Caco-2 (cell line): ENCODE measurements at places on chromosomes 11 and 22. TPM values are rescaled to one million over a fixed set of nuclear protein-coding genes. Genes with fewer than 3 reads are reported as not detected.

DNA sequence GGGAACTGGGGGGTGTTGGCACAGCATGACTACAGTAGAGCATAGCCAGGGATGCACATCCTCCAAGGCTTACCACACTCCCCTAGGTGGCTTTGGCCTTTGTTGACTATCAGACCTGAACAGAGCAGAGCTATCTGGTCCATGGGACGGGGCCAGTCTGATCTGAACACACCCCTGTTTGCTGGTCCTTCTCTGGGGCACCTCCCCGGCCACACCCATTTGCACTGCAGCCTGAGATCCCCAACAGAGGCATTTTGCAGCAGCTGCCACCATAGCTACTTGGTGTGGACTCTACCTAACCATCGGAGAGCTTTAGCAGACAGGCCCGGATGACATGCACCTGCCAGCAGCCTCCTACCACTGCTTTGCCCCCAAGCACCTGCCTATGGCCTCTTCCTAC is 75.8 kb upstream of the NOX4 start:
- no peak for DNase-seq
- H3K4me1 ChIP-seq, result no peaks in the 10 kb centered on the region
- no peaks in the 10 kb centered on the region for H3K27me3 ChIP-seq

- no peaks in the 10 kb centered on the region for H3K36me3 ChIP-seq
- H3K27me3 ChIP-seq, result no peaks in the 10 kb centered on the region
- H3K4me1 ChIP-seq, result no peaks in the 10 kb centered on the region
- DNase-seq, result peak; percentile 76
- H3K27ac ChIP-seq, result peak within 1 kb of the TSS; percentile 63
- peak within 1 kb of the TSS; percentile 84 for H3K4me3 ChIP-seq
Measured at GRCh38 chr22:25564320-25564978, at the start of gene GRK3. GRK3 (plus strand) TSS chr22:25564675; CDS start chr22:25565041, 366 bp downstream.

DNA sequence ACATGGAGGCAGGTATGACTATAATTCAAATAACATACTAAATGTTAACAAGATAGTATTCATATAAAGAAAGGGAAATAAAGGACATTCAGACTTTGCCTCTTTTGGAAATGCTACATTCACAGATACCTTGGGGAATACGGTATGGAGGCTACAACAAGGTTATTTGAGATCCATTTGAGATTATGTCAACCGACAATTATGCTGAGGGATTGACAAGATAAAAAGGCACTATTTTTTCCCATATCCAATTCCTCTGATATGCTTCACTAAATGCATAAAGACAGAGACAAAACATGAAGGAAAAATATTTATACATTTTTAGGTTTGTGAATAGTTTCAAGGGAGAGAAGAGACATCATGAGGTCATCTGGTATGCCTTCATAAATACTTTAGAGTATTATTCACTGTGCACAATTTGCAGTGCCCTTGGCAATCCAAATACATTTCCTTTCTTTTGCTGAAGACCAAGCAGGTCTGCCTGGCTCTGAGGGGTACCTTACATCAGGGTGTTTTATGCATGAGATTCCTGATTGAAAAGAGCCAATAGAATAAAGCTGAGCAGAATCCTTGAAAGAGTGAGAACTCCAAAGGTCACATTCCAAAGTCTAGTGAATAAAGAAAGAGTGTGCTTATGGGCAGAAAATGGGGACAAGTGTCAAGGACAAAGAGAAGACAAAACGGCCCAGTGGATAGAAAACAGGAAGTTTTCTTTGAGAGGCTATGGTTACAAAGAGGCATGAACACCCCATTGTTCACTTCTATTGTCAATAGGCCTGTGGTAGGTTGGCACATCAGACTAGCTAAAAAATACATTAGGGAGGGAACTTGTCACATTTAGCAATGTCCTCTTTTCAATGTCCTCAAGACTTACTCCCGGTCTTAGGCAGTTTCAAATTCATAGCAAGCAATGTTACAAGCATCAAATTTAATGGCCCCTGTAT is 455.8 kb downstream of the LRRC4C start:
- no peak overlapping the region for H3K4me3 ChIP-seq
- H3K27ac ChIP-seq, result no peak overlapping the region
- no peaks in the 10 kb centered on the region for H3K4me1 ChIP-seq
- no peaks in the 10 kb centered on the region for H3K27me3 ChIP-seq

- H3K4me3 ChIP-seq, result no peak overlapping the region
- no peaks in the 10 kb centered on the region for H3K36me3 ChIP-seq
- H3K4me1 ChIP-seq, result 0 out of 2 replicates have a peak, but pooled peaks cover 6% of the 10 kb centered on the region
- no peak overlapping the region for H3K27ac ChIP-seq
- H3K27me3 ChIP-seq, result no peaks in the 10 kb centered on the region
- peak; percentile 70 for DNase-seq
Measured at GRCh38 chr22:37777122-37777687, 30.5 kb upstream of the GCAT start.

Gene CFL1
- 960 and 1,056 TPM in 2 replicates for total RNA-seq

GRCh38 chr11:10388101-10388500 is 67.0 kb upstream of the AMPD3 start:
- DNase-seq, result peak; percentile 65
- peaks cover 66% of the 10 kb centered on the region for H3K4me1 ChIP-seq
- H3K36me3 ChIP-seq, result no peaks in the 10 kb centered on the region
- no peaks in the 10 kb centered on the region for H3K27me3 ChIP-seq
- no peak overlapping the region for H3K4me3 ChIP-seq
- peak overlapping the region; percentile 71 for H3K27ac ChIP-seq

DNA sequence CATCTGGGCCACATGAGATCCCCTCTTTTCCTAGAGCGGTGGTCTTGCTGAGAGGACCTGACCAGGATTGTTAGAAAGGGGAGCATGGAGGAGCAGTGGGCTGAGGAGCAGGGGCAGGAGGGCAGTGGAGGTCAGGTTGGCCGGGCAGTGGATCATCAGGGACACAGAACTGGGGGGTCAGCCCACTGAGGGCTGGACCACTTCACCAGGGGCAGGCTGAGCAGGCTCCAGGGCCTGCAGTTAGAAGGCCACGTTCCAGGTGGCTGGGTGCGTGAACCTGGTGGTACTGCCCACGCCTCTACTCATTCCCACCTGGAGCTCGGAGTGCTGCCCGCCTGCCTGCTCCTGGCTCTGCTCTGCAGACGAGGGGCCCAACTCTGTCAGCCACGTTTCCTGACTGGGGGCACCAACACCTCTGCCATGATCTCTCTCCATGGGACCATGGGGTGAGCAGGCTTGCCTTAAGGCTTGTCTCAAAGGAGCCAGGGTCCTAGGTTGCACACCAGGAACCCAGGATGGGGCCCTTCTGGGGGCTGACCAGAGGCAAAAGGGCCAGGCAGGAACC is 9.7 kb downstream of the MRGPRF start:
- H3K27me3 ChIP-seq, result no peaks in the 10 kb centered on the region
- peaks cover 19% of the 10 kb centered on the region for H3K4me1 ChIP-seq
- no peak overlapping the region for H3K27ac ChIP-seq
- H3K4me3 ChIP-seq, result no peak overlapping the region

Gene BTBD18
- not detected in 2 replicates for total RNA-seq

Gene LGR4
- total RNA-seq, result 34.7 and 37.1 TPM in 2 replicates

Gene VSIG2
- 0.28 TPM in 1 of 2 replicates, not detected in the other for total RNA-seq

DNA sequence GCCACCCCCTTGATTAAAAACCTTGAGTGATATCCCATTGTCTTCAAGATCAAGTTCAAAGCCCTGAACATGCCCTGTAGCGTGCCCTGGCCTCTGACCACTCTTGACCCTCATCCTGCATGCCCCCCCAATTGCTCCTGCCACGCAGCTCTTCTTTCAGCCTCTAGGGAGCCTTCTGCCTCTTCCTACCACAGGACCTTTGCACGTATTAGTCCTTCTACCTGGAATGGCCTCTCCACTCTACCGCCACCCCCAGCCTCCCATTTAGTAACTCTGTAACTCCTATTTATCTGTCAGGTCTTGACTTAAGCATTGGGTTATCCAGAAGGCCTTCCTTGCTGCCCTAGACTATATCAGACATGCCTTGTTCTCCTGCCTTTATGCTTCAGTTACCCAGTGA is 203.6 kb downstream of the TRIM29 start:
- no peak overlapping the region for H3K4me3 ChIP-seq
- no peaks in the 10 kb centered on the region for H3K4me1 ChIP-seq
- no peak for DNase-seq
- no peaks in the 10 kb centered on the region for H3K36me3 ChIP-seq
- H3K27me3 ChIP-seq, result no peaks in the 10 kb centered on the region

- H3K27ac ChIP-seq, result peak overlapping the region; percentile 82
- H3K4me1 ChIP-seq, result peaks cover 47% of the 10 kb centered on the region
- no peaks in the 10 kb centered on the region for H3K27me3 ChIP-seq
- peaks cover 1% of the 10 kb centered on the region; the same call in 1 of the 2 replicates for H3K36me3 ChIP-seq
Measured at GRCh38 chr22:30423301-30423958, 2.1 kb upstream of the MTFP1 start.

- peak within 1 kb of the TSS; percentile 5 for H3K27ac ChIP-seq
- no peaks in the 10 kb centered on the region for H3K27me3 ChIP-seq
- peak within 1 kb of the TSS; percentile 50 for H3K4me3 ChIP-seq
- no peak for DNase-seq
Measured at GRCh38 chr11:3641701-3642070, at the start of gene ART5. ART5 (minus strand) TSS chr11:3641992; CDS start chr11:3641862, 130 bp downstream.

- no peak overlapping the region for H3K27ac ChIP-seq
- H3K4me1 ChIP-seq, result no peaks in the 10 kb centered on the region
- H3K36me3 ChIP-seq, result no peaks in the 10 kb centered on the region
- no peak for DNase-seq
- H3K27me3 ChIP-seq, result no peaks in the 10 kb centered on the region
Measured at GRCh38 chr11:69538854-69539253, 57.4 kb downstream of the LINC01488 start.

DNA sequence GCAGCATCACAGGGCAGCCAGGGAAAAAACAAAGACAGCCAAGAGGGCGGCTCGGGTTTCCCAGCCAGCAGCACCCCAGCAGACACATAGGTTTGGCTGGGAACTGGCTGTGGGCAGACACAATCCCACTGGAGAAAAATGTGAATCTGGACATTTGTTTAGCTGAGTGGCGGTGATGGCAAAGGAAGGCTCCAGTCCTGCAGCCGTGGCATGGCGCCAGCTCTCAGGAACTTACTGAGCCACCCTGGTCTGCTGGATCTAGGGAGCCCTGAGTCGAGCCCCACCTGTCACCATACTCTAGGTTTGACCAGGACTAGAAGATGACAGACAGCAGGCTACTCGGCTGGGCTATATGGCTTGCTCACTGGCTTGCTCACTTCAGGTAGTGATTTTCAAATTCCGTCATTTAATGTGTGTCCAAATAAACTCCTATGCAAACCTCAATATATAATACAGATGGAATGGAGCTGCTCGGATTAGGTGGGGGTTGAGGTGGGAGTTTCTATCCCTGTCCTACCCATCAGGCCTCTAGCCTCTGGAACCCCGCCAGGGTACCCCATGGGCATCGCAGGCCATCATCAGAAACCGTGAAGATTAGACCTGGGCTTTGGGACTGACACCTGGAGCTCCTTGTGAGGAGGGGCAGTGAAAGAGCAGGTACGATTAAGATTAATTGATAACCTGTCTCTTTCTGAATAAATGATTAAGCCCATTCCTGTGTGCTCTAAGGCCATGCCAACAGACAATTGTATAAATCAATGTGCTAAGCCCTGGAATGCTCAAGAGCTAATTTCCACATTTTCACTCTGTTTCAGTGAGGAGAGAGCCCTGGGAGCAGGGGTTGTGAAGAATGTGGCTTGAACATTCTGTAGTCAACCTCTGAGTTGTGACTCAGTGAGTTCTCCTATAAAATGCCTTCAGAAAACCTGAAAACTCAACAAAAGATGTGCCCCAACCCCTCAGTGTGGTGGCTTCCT is 42.5 kb downstream of the GALNT18 start:
- no peak overlapping the region for H3K4me3 ChIP-seq
- H3K4me1 ChIP-seq, result no peaks in the 10 kb centered on the region
- H3K27me3 ChIP-seq, result no peaks in the 10 kb centered on the region
- no peak overlapping the region for H3K27ac ChIP-seq
- no peaks in the 10 kb centered on the region for H3K36me3 ChIP-seq
- no peak for DNase-seq

Gene NFAM1
- not detected in 2 replicates for total RNA-seq

GRCh38 chr11:128497061-128497775 is 90.1 kb downstream of the ETS1 start:
- H3K4me1 ChIP-seq, result no peaks in the 10 kb centered on the region
- no peak overlapping the region for H3K27ac ChIP-seq
- H3K27me3 ChIP-seq, result no peaks in the 10 kb centered on the region

- no peaks in the 10 kb centered on the region for H3K36me3 ChIP-seq
- H3K27ac ChIP-seq, result no peak within 1 kb of the TSS
- no peak for DNase-seq
- no peak within 1 kb of the TSS for H3K4me3 ChIP-seq
- no peaks in the 10 kb centered on the region for H3K4me1 ChIP-seq
Measured at GRCh38 chr22:18905540-18906409, at the start of gene DGCR6. DGCR6 (plus strand) TSS chr22:18906320; CDS start chr22:18906375, 55 bp downstream.

DNA sequence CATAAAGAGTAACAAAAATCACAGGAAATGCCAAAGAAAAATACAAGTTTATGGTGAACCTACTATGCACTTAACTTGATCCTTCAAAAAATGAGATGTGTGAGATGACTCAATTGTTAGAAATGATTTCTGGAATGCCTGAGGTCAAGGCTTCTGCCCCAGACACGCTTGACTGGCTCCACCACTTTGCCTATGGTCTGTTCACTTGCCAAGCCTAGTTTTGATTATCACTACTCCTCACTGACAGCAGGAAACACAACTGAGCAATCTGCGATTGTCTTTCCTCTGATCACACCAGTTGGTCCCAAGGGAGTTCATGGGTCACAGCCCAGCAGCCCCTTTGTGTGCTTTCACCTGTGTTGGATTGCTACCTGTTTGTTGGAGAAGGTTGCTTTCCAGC is 20.6 kb upstream of the PRDM10 start:
- H3K36me3 ChIP-seq, result no peaks in the 10 kb centered on the region
- H3K27me3 ChIP-seq, result no peaks in the 10 kb centered on the region
- DNase-seq, result peak; percentile 88
- H3K27ac ChIP-seq, result peak overlapping the region; percentile 71

DNA sequence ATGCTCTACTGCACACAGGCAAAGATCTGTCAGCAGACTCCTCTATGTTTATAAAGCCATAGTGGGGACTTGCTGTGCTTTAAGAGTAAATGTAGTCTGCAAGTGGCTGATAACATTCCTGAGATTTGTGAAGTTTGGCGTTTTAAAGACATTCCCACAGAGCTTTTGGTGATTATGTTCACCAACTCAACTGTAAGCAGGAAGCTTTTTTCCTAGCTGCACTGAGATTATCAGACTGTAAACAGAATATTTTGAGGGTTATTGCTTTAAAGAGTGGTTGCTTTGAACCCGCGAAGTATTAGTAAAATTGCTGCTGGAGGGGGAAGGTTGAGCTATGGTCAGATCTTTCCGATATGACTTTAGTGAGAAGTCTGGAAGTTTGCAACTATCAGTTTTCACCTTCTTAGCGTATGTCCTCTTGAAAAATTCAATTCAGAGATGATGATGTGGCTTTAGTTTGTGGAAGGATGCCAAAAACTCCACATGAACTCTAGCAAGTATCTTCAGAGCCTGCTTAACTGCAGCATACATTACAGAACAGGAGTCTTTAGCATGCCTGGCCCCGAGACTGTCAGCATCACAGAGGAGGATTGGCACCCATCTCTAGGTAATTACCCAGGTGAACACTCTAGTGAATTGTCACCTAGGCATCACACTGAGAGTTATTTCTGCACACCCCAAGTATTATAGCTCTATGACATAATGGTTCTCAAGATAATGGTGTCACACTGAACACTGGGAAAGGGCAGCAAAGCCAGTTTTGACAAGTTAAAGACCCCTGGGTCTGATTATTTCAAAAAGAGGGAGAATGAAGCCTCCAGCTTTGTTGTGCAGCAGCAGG is 89.9 kb downstream of the MTNR1B start:
- no peaks in the 10 kb centered on the region for H3K4me1 ChIP-seq
- no peaks in the 10 kb centered on the region for H3K36me3 ChIP-seq
- no peak overlapping the region for H3K27ac ChIP-seq

Gene FOLR2
- total RNA-seq, result not detected in 2 replicates
